Renal cortical epithelial cell (primary cell): ENCODE measurements at places on chromosomes 7 and 10.

DNA sequence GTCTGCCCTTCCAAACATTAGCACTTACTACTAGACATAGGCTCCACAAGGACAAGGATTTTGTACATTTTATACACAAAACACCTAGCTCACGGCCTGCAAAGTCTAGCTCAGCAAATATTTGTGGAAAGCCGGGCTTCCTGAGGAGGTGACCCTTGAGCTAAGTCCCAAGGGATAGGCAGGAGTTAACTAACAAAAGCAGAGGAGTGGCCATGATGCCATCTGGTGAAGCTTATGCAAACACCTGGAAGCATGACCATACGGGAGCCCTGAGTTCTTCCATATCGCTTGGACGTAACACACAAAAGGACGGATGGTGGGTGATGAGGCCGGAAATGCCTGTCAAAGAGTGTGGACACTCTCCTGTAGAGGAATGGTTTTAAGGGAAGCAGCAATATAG, 25.9 kb upstream of the YAE1 start:
- no peak for DNase-seq

DNA sequence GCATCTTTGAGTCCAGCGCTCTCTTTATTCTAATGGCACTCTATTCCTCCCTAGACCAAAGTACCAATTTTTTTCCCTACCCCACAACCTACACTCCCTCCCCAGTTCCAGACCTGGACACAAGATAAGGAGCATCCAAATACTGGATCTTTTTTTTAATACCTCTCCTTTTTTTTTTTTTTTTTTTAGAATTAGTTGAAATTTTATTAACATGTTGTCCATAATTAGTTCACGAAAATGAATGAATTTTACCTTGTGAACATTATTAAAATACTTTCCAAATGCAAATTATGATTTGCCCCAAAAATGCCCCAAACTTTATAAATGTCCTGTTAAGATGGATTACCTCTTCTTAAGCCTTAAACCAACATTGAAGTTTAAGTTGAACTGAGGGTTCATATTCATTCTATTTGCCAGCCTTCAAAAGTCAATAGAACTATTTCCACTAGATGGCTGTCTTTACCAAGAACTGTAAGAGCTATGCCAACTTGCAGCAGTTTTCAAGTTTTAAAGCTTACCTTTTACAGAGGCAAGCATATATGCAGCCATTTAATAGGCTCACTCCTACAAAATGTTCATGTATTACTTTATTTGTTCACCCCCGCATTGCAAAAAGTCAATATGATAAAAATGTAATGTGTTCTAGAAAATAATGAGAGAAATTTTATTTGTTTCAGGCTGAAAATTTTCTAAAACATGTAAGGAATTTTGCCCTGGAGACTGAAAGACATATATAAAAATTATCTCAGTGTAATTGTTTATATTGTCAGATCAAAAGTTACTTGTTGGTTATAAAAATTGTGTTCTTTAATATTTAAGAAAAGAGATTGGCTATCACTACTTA, 39.7 kb upstream of the TNKS2 start:
- peak; percentile 84 for DNase-seq

DNA sequence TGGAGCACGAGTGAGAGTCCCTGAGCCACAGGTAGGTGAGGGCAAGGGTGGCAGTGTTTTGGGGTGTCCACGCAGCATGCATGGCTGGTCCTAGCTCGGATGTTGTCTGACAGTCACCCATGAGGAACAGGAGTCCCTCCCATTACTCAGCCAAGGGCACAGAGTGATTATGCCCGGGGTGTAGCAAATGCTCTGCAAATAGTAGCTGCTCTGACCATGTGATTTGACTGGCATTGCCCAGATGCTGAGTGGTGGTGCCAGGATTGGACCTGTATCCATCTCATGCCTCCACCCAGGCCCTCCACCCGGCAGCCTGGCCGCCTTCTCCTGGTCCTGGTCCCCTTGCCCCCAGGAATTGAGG, 150.8 kb downstream of the GRK5 start:
- no peak for DNase-seq

GRCh38 chr10:6667679-6668270, 87.7 kb upstream of the PRKCQ start:
- peak; percentile 64 for DNase-seq

DNA sequence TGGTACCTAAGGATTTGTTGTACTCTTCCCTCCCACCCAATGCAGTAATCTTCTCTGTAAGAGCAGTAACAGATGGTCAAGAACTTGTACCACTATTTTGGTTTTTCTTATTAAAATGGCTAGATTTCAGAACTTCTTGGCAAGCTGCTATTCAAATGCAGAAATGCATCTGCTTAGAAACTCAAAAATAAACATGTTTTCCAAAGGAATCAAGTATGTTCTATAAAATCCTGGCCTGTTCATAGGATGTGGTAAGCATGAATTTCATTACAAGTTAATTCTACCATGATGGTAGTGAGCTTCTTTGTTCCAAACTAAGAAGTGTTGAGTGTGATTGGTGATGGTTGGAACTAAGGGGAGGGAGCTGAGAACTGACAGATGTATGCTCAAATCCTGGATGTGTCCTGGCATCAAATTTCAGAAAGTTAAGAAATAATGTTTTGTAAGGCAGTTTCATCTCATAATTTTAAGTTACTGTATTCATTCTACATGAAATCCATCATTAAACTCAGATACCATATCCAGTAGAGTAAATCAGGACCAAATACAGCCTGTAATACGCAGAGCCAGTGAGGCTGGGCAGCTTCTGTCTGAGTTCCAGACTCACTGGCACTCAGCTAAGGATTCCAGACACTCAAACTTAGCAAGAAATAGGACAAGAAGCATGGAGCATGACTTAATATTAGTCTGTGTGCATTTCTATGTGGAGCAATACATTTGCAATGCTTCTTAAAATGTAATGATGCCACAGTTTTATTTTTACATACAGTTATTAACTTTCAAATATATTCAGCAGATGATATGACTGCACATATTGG, 119.6 kb downstream of the TES start:
- DNase-seq, result no peak

GRCh38 chr10:123891144-123892071, at the start of gene CPXM2:
CPXM2 (minus strand) TSS chr10:123891807; CDS start chr10:123891659, 148 bp downstream.
- no peak for DNase-seq

DNA sequence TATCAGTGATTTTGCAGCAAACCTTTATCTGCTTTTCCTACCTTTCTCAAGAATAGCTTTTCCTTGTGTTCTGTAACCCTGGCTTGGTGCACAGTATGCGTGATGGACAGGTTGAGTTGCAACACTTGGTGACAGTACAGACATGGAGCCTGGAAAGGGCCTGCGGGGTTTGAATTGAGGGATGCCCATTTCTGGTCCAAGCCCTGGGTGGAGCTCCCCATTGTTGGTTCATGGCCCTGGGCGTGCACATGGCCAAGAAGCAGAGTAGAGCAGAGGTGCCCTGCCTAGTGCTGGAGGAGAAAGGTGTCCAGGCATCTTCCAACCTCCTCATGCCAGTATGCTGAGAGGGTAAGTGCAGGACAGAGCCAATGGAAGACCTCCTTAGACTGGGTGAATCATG, 106.6 kb upstream of the MKLN1 start:
- no peak for DNase-seq

DNA sequence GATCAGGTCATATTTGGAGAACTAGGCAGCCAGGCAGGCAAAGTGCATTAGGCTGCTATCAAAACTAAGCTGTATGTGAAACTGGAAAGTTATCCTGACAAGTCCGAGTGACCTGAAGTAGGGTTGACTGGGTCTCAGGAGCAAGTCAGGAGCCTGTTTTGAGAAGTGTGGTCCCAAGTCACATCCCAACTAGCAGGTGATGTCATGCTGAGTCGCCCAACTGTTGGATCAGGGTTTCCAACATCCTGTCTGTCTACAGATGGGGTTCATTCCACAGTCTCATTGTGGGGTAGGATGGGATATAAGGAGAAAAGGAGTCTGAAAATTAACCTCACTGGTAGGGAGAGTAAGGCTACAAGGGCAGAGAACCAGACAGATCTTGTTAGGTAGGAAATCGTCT, 27.0 kb downstream of the SLC26A4 start:
- peak; percentile 38 for DNase-seq

GRCh38 chr7:130345136-130345535, 520 bp downstream of the CPA5 start:
- no peak for DNase-seq

DNA sequence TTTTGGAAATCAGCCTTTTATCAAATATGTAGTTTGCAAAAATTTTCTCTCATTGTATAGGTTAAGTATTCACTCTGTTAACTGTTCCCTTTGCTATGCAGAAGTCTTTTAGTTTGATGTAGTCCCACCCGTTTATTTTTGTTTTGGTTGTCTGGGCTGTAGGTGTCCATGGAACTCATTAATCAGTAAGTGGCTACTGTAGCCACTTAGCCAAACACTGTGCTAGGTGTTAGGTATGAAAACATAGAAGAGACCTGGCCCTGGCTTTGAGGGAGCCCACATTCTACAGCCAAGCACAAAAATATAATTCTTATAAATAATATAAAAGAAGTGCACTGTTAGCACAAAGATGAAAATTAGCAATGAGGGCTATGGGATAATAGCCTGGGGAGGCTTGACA, 133.5 kb downstream of the ETV1 start:
- no peak for DNase-seq

GRCh38 chr10:67784474-67784873, 53.5 kb downstream of the DNAJC12 start:
- DNase-seq, result no peak

- DNase-seq, result no peak
These were observed 152.8 kb upstream of the LRRN3 start for GRCh38 chr7:110938165-110938564.

DNA sequence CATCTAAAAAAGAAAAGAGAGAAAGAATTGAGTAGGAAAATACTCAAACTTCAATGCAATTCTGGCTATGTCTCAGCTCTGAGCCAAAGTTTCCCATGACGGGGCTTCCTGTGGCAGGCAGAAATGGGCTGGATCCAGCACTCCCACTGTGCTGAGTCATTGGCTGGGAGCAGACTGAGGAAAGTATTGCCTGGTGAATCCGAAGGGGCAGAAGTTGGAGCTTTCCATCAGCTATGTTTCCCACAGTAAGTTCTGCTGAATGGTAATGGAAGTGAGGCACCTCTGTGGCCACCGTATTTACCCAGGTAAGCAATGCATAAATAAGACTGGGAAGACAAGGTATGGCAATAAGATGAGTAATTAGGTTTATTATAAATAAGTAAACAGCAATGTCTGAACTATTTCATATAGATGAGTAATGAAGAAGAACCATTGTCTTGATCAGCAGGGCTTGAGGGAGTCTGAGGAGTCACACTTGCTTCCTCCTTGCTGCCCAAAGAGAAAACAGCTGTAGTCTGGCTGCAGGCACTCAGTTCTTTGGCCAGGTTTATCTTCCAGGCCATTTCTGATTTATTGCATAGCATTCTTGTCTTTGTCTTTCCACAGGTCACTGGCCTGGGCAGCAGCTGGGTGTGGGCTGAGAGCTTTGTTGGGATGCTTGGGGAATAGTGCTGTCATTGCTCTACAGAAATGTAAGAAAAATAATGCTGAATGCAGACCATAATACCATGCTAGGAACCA, 255.3 kb downstream of the DNAJB9 start:
- peak; percentile 83 for DNase-seq

GRCh38 chr10:8050556-8051108, 3.9 kb upstream of the GATA3 start:
- no peak for DNase-seq

- DNase-seq, result no peak
These were observed 406.6 kb downstream of the HTR7 start for GRCh38 chr10:90451283-90451682.

DNA sequence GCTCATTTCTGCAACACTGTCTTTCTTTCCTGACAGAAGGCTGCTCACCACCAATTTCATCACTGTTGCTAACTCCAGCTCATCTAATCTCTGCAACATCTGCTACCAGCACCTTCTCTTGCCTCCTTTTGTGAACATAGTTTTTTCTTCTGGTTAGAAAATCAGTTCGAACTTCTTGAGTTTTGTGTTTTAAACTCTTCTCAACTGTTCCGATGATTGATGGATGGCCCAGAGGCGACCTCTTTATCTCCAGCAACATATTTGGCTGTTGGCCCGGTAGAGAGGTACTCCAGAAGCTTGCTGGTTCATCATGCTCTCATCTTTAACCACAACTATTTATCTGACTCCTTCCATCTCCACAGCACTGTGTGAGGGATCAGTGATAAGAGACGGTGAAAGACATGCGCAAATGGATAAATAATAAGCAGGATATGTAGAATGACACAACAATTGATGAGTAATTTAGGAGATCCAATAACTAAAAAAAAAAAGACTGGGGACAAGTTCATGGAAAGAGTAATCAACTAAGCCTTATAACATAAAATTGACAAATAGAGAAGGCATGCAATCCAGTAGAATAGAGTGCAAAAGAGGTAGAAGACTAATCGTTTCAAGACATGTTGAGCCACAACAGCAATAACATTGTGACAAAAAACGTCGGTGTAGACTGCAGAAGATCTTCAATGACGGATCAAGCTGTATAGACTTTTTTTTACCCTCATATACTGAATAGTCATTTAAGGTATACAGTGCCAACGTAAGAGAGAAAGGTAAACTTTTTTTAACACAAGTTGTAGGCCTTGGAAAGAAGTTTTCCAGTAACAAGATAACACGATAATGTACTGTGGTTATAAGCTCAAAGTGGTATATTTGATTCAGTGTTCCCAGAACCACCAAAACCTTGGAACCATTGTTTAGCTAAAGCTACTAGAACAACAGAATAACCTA, 152.2 kb downstream of the CRPPA start:
- DNase-seq, result peak; percentile 8

DNA sequence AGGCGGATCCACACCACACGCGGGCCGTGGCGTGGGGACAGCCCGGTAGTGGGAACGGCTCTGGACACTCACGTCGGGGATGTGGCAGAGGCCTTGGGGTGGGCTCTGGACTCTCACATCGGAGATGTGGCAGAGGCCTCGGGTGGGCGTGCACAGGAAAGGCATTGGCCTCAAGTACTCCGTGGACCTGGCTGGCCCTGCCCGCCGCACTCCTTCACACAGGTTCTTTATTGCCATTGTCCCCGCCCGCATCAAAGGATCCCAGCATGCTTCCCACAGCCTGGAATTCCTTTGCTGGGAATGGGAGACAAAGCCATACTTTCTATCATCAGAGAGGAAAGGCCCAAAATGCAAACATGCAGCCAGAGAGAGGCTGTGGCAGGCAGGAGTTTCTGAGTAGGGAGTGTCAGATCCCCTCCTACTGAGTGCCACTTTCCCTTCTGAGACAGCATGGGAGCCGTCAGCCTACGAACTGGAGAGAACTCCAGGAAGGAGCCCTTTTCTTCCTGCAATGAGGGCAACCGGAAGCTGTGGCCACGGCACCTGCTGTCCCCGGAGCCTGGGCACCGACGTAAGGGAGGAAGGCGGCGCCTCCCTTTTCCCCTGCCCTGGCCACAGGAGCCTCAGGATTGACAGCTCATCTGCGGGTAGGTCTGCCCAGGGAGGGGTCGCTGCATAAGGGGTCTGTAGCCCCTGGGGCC, 51.5 kb downstream of the RBM17 start:
- DNase-seq, result no peak
